PC-3 (cell line): ENCODE measurements at places on chromosomes 7 and 10. TPM values are rescaled to one million over a fixed set of nuclear protein-coding genes. Genes with fewer than 3 reads are reported as not detected.

DNA sequence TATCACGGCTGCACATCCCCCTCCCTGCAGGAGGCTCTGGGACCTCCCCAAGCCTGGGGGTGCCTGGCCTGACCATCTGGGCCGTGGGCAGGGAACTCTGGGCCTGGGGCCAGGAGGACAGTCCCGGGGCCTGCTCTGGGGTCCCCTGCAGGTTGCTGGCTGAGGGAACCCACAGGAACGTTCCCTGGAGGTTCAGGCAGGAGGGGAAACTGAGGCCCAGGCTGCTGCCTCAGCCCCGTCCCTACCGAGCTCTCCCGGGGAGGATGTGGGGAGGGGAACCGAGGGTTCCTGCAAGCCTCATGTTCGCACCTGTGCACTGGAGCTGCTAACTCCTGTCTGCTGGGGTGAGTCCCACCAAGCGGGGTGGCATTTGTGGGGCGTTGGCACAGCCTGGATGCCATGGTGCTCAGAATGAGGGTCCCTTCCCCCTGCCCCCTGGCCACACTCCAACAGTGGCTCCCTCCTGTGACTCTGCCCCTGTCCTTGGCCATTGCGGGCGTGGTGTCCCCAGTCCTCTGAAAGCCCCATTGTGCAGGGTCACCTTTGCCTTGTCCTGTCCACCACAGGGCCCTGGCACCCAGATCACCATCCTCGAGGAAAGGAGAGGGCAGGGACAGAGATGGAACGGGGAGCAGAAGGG, 9.4 kb downstream of the ELFN1 start:
- H3K27ac ChIP-seq, result no peak overlapping the region
- no peaks in the 10 kb centered on the region for H3K4me1 ChIP-seq
- H3K36me3 ChIP-seq, result no peaks in the 10 kb centered on the region
- DNase-seq, result no peak
- H3K4me3 ChIP-seq, result no peak overlapping the region

The MMP21 gene
- total RNA-seq, result not detected in 2 replicates

DNA sequence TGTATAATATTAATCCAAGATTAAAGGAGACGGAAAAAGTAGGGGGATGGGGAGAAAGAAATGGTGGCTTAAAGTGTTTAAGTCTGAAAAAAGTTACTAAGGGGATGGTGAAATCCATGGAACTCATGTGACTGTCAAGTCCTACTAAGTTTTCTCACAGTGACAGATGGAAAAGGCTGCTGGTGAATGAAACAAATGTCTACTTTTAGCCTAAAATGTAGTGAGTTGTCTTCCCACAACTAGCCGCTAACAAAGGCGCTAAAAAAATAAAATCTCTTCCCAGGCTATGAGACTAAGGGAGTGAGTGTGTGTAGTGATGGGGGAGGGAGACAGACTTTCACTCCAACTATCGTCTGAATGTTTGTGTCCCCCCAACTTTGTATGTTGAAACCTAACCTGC, 12.6 kb downstream of the VIM start:
- H3K4me3 ChIP-seq, result no peak overlapping the region
- DNase-seq, result no peak
- H3K4me1 ChIP-seq, result 0 out of 2 replicates have a peak, but pooled peaks cover 3% of the 10 kb centered on the region
- H3K36me3 ChIP-seq, result no peaks in the 10 kb centered on the region

DNA sequence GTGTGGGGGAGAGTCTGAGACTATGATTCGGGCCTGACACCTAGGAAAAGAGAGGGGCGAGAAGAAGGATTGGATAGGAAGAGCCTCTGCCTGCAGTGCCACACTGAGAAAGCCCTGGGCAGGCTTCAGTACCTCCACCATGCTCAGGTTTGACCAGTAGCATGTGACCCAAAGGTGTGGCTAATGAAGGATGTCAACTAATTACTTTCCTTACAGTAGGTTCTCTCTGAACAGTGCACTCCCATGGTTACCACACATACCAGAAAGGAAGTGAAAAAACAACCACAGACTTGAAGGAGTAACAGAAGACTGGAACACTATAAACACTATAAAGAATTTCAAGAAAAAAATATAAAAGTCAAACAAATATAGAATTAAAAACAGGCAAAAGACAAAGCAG, 46.2 kb downstream of the SEM1 start:
- H3K36me3 ChIP-seq, result no peaks in the 10 kb centered on the region
- H3K4me1 ChIP-seq, result no peaks in the 10 kb centered on the region
- H3K27ac ChIP-seq, result no peak overlapping the region
- no peak for DNase-seq

- peaks cover 41% of the 10 kb centered on the region for H3K27me3 ChIP-seq
- peaks cover 4% of the 10 kb centered on the region; the same call in 1 of the 2 replicates for H3K4me1 ChIP-seq
- H3K36me3 ChIP-seq, result no peaks in the 10 kb centered on the region
- no peak overlapping the region for H3K27ac ChIP-seq
These were observed 94.2 kb downstream of the HTR5A start for GRCh38 chr7:155164316-155164715.

DNA sequence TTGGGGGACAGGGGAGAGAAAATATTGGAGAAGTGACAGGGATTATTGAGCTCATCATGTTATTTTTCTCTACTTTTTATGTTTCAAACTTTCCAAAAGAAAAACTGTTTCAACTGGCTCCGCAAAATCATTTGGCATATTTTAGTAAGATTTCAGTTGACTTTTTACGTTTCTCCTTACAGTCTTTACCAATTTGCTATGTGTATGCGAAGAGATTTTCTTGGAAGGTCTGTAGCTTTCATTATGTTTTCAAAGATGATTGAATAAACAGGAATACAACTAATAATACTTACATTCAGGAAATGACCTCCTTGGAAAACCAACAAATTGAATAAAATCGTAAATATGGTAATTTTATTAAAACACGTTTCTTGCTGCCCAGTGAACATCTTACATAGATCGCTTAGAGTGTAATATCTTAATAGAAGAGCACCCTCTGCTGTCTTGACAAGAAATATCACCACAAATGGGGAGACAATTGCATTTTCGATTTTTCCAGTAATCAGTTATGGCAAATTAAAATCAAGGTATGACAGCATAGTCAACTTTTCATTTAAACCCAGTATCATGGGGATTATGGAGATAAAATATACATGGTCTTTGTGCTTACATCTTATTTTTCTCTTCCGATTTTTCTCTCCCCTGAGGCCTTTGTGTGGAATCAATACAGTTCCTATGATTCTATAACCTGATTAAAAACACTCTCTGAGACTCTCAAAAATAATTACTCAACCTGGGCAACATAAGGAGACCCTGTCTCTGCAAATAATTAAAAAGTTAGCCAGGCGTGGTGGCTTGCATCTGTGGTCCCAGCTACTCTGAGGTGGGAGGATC, 43.1 kb downstream of the MBL2 start:
- H3K36me3 ChIP-seq, result no peaks in the 10 kb centered on the region
- DNase-seq, result peak; percentile 95
- H3K4me1 ChIP-seq, result peaks cover 16% of the 10 kb centered on the region
- H3K4me3 ChIP-seq, result peak overlapping the region; percentile 41
- H3K27ac ChIP-seq, result no peak overlapping the region

DNA sequence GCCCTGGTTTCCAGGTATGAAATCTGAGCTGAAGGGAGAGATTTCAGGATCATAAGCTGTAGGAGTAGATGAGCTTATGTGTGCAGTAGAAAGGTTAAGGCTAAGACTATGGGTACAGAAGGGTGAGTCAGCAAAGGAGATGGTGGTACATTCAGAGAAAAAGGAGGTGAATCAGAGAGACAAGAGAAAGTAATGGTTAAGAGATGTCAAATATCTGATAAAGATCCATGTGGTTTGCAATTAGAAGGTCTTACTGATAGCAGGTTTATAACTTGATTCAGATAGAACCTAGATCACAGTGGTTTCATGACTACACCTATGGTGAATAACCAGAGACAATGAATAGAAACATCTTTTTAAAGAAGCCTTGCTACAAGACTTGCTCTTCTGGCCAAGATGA, 4.5 kb upstream of the NPY start:
- H3K36me3 ChIP-seq, result no peaks in the 10 kb centered on the region
- H3K27me3 ChIP-seq, result peaks cover 31% of the 10 kb centered on the region
- no peak for DNase-seq
- no peaks in the 10 kb centered on the region for H3K4me1 ChIP-seq
- H3K27ac ChIP-seq, result no peak overlapping the region

DNA sequence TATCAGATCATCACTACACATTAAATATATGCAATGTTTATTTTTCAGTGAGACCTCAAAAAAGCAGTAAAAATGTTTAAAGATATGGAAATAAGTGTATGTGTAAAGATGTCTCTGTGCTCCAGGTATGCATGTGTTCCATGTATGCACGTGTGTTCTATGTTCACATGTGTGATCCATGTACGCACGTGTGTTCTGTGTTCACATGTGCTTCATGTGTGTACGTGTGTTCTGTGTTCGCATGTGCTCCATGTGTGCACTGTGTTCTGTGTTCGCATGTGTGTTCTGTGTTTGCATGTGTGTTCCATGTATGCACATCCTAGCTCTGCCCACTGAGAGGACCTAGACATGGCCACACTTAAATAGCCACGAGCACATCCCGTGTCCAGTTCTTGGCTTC, 15.6 kb upstream of the PDIA4 start:
- H3K4me1 ChIP-seq, result no peaks in the 10 kb centered on the region
- DNase-seq, result no peak
- no peaks in the 10 kb centered on the region for H3K36me3 ChIP-seq
- no peaks in the 10 kb centered on the region for H3K27me3 ChIP-seq
- H3K4me3 ChIP-seq, result no peak overlapping the region

GRCh38 chr10:49243139-49243538, 54.9 kb upstream of the TMEM273 start:
- no peak for DNase-seq
- no peaks in the 10 kb centered on the region for H3K36me3 ChIP-seq
- peaks cover 3% of the 10 kb centered on the region; the same call in 1 of the 2 replicates for H3K4me1 ChIP-seq
- peaks cover 45% of the 10 kb centered on the region for H3K27me3 ChIP-seq
- no peak overlapping the region for H3K4me3 ChIP-seq
- H3K27ac ChIP-seq, result no peak overlapping the region

GRCh38 chr7:147999962-148000361, 590.6 kb upstream of the C7orf33 start:
- H3K36me3 ChIP-seq, result no peaks in the 10 kb centered on the region
- DNase-seq, result no peak
- H3K27me3 ChIP-seq, result no peaks in the 10 kb centered on the region
